ENCODE measurements at places on chromosomes 11 and 22. TPM values are rescaled to one million over a fixed set of nuclear protein-coding genes. Genes with fewer than 3 reads are reported as not detected.

Gene FREY1
- total RNA-seq = 0.21 TPM

Gene APOL1
- total RNA-seq = 1.8 TPM

Gene PITPNB
- 25.9 TPM for total RNA-seq

Gene VPS26B
- total RNA-seq = 40.7 TPM

Gene MISFA
- total RNA-seq = 0.85 TPM

Gene SLC22A9
- not detected for total RNA-seq

Gene SLN
- not detected for total RNA-seq

Gene CCDC73
- 0.19 TPM for total RNA-seq

Gene MDK
- 52.7 TPM for total RNA-seq

Gene EP300
- total RNA-seq = 12.6 TPM

Measured in airway epithelial cell (primary cell).